Left colon (tissue), 2 donors: ENCODE measurements at places on chromosomes 4 and X.

DNA sequence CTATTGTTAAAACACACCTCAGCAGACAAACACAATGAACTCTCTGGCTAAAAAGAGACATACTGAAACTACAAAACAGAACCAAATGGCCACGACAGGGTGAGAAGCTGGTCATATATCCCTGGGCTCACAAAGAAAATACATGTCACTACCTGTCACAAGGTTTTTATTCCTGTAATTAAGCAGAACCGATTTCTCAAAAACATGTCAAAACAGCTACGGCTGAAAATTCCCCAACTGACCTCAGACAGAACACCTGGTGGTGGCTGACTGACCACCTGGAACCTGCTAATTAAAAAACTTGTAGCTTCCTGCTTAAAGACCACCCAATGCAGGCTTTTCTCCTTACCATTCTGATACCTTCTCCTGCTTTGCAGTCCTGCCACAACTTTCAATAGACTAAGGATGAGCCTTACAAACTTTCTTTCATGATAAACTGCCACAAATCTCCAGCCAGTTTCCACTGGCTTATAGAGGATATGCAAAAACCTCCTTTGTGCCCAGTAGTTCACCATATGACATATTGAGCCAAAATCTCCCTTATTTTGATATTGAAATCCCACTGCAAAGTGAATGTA lies 571.9 kb downstream of the SPOCK3 start:
- no peak for DNase-seq

- DNase-seq: no peak
Observed at GRCh38 chr4:5965225-5965624, 53.0 kb downstream of the C4orf50 start.

- no peak for DNase-seq
Observed at GRCh38 chr4:84796394-84796793, 170.1 kb downstream of the WDFY3 start.

DNA sequence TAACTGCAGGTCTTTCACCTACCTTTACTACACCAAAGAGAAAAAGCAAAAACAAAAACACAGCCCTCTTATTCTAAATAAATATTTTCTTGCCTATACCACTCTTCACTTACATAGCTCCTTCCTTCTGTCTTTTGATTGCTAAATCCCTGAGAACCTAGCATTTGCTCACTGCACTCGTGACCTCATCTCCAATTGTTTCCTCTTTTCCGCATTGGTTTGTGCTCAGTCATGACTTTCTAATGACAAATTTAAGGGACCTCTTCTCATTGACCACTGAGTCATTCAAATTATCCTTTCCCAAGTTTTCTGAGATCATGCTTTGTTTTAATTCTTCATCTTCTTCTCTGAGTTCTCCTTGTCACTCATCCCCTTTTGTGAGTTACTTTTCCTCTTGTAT lies 1697.1 kb downstream of the STIM2 start:
- DNase-seq: no peak
